ENCODE measurements at places on chromosomes 7 and 10.
A peak's percentile ranks its signal among the peaks of the same experiment; 100 is the strongest.

- DNase-seq, result no peak
These were observed 35.4 kb upstream of the CFAP46 start for GRCh38 chr10:132977807-132978206.

DNA sequence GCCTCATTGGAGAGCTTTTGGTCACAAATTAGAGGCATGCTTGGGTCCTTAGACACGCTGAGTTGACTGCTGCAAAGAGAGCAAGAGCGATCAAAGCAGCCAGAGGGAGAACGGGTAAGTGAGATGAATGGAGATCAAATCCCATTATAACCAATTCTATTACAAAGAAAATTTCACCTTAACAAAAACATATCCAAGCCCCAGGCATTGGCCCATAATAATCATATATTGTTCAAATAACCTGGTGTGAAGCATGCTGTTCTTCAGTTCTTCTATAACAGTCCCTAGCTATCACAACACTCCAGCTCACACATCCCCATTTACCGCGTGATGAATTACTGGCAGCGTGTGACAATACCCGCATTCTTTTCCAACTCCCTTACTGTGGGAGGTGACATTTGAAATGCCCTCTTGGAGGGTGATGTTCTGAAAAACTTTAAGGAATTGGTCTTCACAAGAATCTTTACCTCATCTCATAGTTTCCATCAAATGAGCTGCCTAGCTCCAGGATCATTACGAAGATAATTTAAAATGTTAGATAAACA lies 156.1 kb upstream of the PLXNA4 start:
- DNase-seq, result no peak

DNA sequence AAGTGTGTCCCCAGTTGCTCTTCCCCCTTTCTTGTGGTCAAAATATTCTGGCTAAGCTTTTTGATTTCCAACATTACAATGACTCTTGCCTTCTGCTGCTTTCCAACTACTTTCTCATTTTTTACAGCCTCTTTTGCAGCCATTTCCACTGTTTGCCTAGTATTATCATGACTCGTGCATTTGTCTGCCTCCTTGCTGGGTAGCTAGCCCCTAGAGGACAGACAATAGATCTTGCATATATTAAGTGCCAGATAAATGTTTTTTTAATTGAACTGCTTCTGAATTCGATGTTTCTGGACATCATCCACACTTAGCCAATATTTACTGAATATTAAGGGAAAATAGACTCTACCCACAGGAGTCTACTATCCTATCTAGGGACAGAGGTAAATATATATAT lies 124.5 kb downstream of the POU6F2 start:
- DNase-seq, result no peak

DNA sequence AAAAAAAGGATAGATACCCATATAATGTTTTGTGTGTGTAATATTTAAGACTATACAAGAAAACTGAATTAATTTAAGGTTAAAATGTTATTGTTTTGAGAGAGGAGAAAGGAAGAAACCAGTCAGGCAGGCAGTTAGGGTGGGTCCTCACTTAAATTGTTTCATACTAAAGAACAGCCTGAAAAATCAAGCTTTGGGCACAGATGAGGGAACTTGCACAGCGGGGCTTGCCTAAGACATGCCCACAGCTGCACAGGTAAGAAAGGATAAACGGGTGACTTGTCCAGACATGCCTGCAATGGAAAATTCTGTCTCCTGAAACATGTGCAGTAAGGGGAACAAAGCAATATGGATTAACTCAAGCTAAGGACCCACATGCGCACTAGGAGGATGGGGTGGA lies 158.4 kb downstream of the BBS9 start:
- DNase-seq, result no peak

- peak; percentile 79 for DNase-seq
These were observed 122.8 kb downstream of the UBE2H start for GRCh38 chr7:129829737-129830631.

DNA sequence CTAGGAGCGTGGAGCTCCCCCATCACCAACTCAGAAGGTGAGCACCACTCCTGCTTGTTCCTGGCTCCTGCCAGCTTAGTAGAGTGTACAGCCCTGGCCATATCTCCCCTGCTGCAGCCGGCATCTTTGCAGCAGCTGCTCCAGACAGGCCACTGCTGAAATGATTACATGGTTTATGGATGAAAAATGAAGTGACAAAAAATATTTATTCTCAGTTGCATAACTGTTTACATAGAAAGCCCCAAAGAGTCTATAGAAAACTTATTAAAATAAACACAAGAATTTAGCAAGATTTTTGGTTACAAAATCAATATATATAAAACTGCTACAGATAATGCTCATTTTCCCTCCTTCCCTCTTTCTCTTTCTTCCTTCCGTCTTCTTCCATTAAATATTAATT lies 27.2 kb downstream of the C10orf67 start:
- no peak for DNase-seq

- DNase-seq, result no peak
These were observed 183.1 kb downstream of the GPAM start for GRCh38 chr10:112000466-112000865.

GRCh38 chr7:94509887-94510581 lies 425 bp downstream of the CASD1 start:
- DNase-seq, result peak; percentile 45

- DNase-seq, result no peak
These were observed 270.9 kb downstream of the RELN start for GRCh38 chr7:103718482-103719061.

GRCh38 chr7:17293481-17293880 lies 5.0 kb upstream of the AHR start:
- no peak for DNase-seq

GRCh38 chr7:90530263-90530662 lies 60.8 kb downstream of the PTTG1IP2 start:
- no peak for DNase-seq

GRCh38 chr7:106612432-106612831 lies 48.5 kb downstream of the CCDC71L start:
- DNase-seq, result no peak

All from CD8-positive, alpha-beta T cell (primary cell).